ENCODE measurements at places on chromosomes 12 and 14. TPM values are rescaled to one million over a fixed set of nuclear protein-coding genes. Genes with fewer than 3 reads are reported as not detected.
A peak's percentile ranks its signal among the peaks of the same experiment; 100 is the strongest.

CDK17 gene
- 27.4 TPM for total RNA-seq

TPPP2 gene
- total RNA-seq: not detected

TRPV4 gene
- 1.8 TPM for total RNA-seq

SLC17A8 gene
- not detected for total RNA-seq

MED13L gene
- total RNA-seq: 87.8 TPM

EIF4B gene
- total RNA-seq: 392 TPM

STAT6 gene
- total RNA-seq: 97.2 TPM

SRGAP1 gene
- 33.6 TPM for total RNA-seq

PDE3A gene
- not detected for total RNA-seq

LRTM2 gene
- not detected for total RNA-seq

CCDC175 gene
- total RNA-seq: not detected

DNA sequence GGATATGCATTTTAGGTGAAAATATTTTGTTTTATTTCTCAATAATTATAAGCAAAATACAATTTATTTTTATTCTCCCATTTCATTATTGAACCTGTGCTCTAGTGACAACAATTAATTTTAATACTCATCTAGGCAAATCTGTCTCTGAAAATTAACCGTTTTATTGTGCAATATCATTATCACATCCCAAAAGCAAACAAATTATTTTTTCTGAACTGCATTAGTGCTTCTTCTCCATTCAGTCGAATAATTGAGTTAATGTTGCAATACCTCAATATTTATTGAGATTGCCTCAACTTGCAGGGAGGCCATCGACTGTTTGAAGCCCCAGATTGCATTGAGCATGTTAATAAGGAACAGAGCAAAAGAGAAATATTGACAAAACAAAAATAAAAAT, 303.2 kb upstream of the LRFN5 start:
- no peak for DNase-seq

DNA sequence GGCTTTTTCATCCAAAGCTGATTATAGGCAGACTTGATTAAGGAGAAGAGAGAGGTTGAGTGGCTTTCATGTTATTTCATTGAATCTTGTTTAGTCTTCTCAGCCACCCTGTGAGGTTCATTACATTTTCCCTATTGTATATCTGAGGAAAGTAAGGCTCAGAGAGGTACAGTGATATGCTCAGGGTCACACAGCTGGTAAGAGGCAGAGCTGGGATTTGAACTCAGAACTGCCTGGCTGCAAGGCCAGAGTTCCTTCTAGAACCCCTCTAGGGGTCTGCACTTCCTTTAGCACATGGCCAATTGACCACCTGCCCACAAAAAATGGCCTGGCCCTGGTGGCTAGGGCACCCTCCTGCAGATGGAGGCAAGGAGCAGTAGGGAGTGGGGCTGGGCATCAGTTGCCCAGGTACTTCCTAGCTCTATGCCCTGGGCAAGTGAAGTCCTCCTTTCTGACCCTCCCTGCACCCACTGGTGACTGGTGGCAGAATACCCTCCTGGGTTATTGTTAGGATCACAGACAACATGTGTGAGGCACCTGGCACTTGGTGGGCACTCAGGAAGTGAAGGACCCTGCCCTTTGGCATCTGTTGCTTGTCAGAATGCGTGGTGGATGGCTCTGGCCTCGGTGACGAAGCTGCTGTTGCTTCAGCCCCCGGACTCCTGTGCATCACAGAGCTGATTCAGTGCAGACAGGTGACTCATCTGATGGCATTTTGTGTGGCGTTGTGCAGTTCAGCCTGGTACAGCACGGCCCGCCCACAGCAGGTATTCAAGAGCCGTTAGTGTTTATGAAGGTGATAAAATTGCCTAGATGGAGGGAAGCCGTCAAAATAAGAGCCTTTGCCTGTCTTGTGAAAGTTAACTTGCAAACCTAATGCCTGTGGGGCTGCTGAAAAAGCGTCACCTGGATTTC, 115.8 kb downstream of the SLC25A47 start:
- peak; percentile 84 for DNase-seq

GRCh38 chr14:105944632-105945610, 418.5 kb downstream of the TMEM121 start:
- DNase-seq: no peak

- no peak for DNase-seq
These were observed 103.5 kb downstream of the FGD4 start for GRCh38 chr12:32502693-32503502.

DNA sequence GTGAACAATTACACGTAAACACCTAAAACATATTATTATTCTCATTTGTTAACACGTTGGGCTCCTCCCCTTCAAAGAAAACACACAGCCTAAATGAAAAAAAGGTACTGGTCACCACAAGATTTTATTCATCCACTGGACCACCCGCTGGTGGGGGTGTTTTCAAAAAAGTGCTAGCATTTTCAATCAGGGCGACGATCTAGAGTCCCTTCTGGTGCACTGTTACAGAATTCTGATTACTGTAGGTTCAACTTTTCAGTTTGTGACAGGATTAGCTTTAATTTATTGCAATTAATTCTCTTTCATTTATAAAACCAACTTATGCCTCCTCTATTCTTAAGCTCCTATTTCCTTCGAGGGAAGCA, 443 bp downstream of the MAGOHB start:
- DNase-seq: no peak

DNA sequence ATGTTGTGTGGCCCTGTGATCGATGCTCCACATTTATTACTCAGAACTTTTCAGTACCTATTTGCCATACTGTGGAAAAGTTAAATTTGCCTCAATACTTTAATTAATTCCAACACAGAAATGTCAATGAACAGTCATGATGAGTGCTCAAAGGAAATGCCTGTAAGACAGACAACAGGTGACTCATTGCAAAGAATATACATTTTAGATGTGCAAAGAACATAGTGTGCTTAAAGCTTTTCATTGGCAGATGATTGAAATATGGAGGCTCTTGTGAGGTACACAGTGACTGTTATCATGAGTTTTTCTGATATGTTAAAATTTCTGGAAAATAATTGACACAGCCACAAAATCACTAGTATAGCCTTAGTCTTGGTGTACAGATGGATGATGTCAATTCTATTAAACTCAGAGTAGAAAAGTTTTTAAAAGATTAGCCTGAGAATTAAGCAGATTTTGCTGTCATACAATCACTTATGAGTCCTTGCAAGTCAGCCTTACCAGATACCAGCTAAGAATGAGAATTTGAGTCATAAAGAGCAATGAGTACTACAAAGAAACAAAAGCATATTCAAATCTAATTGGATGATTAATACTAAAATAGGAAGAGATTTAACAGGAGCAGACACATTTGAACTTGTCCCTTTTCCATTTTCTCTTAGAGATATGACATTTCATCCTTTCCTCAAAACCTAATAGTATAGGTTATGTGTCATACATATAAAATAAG, 544.1 kb downstream of the KCNH5 start:
- no peak for DNase-seq

DNA sequence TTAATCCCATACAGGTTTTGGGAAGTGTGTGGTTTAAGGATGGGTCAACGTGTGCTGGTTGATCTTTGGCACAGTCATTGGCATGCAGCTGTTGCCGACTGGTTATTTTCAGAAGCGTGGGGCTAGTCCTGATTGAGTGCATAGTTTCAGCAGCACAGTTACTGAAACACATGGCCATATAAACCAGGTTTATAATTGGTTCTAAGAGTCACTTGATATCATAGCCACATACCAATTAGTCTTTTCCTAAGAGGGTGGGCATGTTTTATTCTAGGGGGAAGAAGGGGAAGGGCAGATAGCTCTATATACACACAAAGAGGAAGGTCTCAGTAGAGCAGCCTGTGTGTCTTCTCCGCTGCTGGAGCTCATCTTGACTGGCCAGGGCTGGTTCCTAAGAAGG, 11.0 kb upstream of the RPS6KL1 start:
- no peak for DNase-seq

GRCh38 chr12:106601031-106601430, 18.2 kb downstream of the RFX4 start:
- no peak for DNase-seq

DNA sequence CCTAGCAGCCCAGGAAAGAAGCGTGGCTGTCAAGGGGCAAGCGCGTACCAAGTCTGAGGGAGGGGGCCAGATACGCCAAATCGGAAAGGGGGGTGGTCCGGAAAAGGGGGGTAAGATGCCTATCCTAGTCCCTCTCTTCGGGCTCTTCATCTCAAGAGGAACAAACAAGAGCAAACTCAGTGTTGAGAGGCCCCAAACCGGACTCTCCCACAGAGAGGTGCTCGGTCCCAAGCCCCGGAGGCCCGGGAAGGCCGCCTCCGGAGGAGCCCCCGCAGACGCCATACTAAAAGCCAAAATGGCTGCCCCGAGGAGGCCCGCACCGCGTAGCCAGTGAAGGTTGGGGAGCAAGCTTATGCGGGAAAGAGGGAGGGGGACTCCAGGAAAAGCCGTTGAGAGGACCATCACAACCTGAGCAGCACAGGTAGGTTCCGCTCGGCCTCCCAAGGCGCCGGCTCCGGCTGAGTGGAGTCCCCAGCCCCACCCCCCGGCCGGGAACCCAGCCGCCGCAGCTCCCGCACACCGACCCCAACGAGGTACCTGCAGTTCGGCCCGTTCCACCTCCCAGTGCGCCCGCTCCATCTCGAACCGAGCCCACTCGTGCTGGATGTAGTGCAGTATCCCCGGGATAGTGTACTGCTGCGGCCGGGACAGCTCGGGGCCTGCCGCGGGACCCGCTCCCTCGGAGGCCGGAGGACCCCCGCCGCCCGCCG, at the start of gene AP4S1:
TSS of gene AP4S1 (plus strand) at position 283 of the 710 bp plus-strand sequence. CDS start 40,548 bp downstream, outside the sequence.
- DNase-seq: no peak

DNA sequence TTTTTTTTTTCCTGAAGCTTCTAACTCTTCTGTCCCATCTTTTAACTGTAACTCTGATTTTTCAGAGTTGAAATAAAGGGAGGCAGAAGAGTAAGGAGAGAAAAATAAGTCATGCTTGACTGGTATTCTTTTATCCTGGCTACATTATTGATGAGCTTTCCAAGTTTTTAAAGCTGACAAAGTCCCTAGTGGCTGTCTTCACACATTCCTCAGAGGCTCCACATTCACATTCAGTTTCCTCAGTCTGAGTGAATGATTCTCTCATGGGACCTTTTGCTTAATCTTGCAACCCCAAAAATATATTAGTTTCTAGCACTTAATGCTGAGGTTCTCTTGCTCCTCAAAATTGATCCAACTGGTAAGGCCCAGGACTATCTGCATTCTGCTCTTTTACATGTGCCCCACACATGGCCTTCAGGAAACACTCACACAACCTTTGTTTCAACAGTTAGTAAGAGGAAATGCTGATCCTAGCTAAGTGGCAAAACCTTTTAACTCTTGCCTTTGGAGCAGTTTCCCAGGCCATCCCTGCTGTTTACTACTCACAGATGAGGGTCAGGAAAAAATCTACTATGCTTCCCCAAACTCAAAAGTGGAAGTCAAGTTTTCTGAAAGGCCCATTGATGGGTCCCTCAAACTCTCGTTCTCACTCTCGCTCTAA, 61.7 kb upstream of the SLC6A15 start:
- DNase-seq: no peak

DNA sequence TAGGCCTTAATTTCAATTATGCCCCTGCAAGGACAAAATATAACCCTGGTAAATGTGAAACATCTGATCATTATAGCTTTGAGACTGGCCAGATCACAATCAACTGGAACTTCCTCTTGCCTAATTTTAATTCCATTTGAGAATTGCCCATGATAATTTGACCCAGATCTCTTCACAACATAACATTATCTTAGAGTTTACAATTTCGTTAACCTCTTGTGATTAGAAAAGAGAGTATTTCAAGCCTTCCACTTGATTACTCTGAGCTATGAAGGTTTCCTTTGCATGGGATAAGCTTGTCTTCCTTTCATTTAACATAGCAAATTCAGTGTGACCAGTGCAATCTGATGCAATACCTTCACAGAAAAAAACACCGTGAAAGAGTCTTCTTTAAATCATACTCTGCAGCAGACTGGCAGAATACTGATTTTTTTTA, 143.6 kb downstream of the DUSP6 start:
- DNase-seq: no peak

- DNase-seq: no peak
These were observed 50.9 kb downstream of the ZFP36L1 start for GRCh38 chr14:68741839-68742470.

- peak; percentile 61 for DNase-seq
These were observed 216.2 kb downstream of the ZFP36L1 start for GRCh38 chr14:68576496-68577244.

DNA sequence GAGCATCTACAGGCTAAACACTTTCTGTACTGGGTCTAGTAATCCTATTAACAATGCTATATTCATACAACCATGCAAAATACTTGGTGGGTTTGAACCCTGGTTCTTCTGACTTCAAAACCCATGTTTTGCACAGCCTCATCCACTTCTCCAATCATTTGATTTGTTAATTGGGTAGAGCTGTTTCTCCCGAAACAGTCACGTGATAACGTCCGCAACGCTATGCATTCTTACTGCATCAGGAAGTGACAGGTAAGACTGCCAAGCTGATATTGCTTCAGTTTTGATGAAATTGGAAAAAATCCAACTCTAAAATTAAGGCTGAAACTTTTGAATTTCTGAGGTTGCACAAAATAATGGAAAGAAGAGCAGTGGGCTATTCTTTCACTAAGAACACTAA, 30.4 kb upstream of the RNU6-7 start:
- no peak for DNase-seq

DNA sequence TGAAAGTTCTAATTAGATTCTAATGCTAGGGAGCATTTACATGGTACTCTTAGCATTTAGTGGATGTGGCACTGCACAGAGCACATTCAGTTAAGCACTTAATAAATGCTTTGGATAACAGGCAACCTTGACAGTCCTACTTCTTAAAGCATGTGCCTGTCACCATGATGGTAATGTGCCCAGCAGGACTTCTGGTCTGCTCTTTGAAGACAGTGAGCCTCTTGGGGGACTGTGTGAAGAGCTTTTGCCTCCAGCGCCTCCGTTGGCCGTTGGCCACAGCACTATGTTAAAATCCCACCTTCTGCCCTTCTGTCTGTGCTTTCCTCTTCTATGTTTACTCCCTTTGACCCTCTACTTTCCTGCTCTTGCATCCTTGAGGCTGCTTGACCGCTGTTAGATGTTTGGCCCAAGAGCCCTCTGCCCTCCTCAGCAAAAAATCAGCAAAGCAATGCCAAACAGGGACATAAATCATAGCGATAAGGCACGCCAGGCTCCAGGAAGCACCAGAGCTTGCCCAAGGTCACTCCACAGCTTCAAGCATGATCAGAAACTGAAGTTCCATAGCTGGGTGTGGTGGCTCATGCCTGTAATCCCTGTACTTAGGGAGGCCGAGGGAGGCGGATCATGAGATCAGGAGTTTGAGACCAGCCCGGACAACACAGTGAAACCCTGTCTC, 8.3 kb downstream of the CDKL1 start:
- no peak for DNase-seq

- DNase-seq: no peak
These were observed 74.7 kb downstream of the DIO3 start for GRCh38 chr14:101635749-101636560.

- DNase-seq: no peak
These were observed 15.3 kb downstream of the SNX6 start for GRCh38 chr14:34614638-34615037.

GRCh38 chr12:69105101-69105962, 134.0 kb upstream of the CPSF6 start:
- DNase-seq: no peak

DNA sequence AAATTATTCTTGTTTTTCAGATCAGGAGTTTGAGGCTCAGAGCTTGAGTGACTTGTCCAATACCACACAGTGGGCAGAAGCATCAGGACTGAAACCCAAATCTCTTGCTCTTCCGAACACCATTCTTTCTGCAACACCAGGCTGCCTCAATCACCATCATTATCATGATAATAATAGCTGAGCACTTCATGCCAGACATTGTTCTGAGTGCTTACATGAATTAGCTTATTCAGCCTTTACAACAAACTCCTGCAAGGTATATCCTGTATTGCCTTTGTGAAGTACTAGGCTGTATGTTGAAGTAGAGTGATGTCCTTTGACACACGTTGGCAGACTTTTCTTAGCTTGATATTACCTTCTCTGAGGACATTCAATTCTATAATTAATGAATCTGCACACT, 257.4 kb upstream of the ATP2B1 start:
- DNase-seq: no peak

Measured in HFFc6 (cell line).